A549 treated with DMSO at 1 μM for 4 hours (cell line): ENCODE measurements at places on chromosomes 7 and 10. TPM values are rescaled to one million over a fixed set of nuclear protein-coding genes. Genes with fewer than 3 reads are reported as not detected.

GPR141 gene
- not detected in 5 replicates for total RNA-seq

ELAPOR2 gene
- total RNA-seq: 0.05 to 0.14 TPM (median 0.09 TPM) in 4 of 5 replicates, not detected in the other

FOXP2 gene
- total RNA-seq: not detected in 5 replicates

MKX gene
- not detected in 5 replicates for total RNA-seq

NRF1 gene
- 10.7 to 15.5 TPM (median 12.3 TPM) in 5 replicates for total RNA-seq

CRYGN gene
- total RNA-seq: not detected in 5 replicates

PON2 gene
- 275 to 335 TPM (median 284 TPM) in 5 replicates for total RNA-seq

C10orf53 gene
- total RNA-seq: not detected in 5 replicates

PDE6C gene
- not detected in 5 replicates for total RNA-seq

ATP6V0A4 gene
- 0.13 to 0.29 TPM (median 0.22 TPM) in 5 replicates for total RNA-seq

WEE2 gene
- not detected in 5 replicates for total RNA-seq

AKR1C4 gene
- 0.15 to 0.39 TPM (median 0.24 TPM) in 5 replicates for total RNA-seq

MXI1 gene
- total RNA-seq: 4.8 to 7.8 TPM (median 7.6 TPM) in 5 replicates
